ENCODE measurements at places on chromosomes 3 and 15. TPM values are rescaled to one million over a fixed set of nuclear protein-coding genes. Genes with fewer than 3 reads are reported as not detected.

- DNase-seq, result no peak
These were observed 7.4 kb downstream of the TBC1D23 start for GRCh38 chr3:100268156-100268555.

The SLC2A2 gene
- not detected for total RNA-seq

The TMEM266 gene
- total RNA-seq, result 1.7 TPM

- no peak for DNase-seq
These were observed 37.2 kb downstream of the IL20RB start for GRCh38 chr3:136994772-136995516.

DNA sequence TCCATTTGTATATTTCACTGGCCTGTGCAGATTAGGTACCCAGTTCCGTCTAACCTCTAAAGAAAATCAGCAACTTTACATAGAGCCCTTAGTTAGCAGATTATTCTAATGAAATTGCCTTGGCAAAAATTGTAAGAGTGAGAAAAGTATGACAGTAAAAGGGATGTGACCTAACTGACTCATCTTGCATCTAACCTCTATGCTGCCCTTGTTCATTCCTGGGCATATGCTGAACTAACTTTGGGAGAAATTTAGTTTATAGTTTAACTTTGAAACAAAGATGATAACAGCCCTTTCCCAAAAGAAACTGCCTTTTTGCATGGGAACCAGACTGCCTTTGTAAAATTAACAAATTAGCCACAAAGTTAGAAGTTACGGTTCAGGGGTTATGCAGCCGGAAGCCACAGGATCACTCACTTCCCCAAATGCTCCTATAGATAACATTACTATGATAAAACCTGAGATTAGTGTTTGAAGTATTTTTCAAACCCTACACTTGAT lies 839.8 kb upstream of the ALCAM start:
- no peak for DNase-seq

- DNase-seq, result no peak
These were observed 21.0 kb downstream of the XXYLT1 start for GRCh38 chr3:195249858-195250464.

GRCh38 chr15:79315623-79316328 lies 4.9 kb downstream of the TMED3 start:
- no peak for DNase-seq
